Astrocyte of the hippocampus (primary cell): ENCODE measurements at places on chromosomes 5 and 9.

DNA sequence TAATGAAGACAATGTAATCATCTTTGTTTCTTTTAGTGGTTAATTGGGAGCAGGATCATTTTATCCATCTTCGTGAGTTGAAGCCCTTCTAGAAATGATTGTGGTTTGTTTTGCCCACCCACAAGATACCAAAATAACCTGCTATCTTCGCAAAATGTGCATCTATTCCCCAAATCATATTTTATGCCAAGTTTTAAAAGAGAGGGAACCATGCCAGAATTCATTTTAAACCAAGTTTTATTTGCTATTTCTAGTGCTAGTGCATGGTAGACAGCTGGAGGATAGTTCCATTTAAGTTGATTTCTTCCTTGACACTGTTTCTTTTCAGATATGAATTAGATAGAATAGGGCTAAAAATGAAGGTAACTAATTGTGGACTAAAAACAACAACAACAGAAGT, 104.2 kb downstream of the RAB3C start:
- DNase-seq = no peak

DNA sequence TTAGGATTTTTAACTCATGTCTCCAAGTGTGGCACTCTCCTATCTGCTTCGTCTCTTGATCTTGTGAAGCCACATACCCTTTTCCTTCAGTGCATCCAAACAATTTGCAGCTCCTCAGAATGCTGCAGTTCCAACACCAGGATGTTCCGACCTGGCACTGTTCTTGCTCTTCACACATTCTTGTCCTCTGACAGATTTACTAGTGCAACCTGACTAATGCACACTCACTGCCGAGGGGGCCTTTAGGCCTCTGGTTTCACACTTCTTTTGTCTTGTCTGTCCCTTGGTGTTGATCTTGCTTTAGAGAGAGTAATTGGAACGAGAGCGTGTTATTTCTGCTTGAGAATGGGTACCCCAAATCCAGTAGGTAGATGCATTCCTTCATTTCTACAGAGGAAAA, 15.0 kb downstream of the ARHGAP26 start:
- no peak for DNase-seq

GRCh38 chr5:90119531-90119971, 290.0 kb downstream of the CETN3 start:
- DNase-seq = no peak

- peak; percentile 37 for DNase-seq
These were observed 694 bp upstream of the PHPT1 start for GRCh38 chr9:136848393-136849037.

DNA sequence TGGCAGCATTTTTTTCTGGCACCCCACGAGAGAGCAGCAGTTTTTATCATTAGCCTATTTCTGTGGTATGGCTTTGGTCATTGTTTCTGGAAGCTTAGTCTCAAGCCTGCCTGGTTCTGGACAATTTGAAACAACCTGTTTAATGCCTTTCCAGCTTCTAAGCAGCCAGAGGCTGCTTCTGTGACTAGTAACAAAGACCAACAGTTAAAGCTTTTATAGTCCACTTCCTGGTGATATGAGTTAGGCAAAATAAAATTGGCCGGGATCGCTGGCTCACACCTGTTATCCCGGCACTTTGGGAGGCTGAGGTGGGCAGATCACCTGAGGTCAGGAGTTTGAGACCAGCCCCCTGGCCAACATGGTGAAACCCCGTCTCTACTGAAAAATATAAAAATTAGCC, 24.0 kb downstream of the LYRM7 start:
- no peak for DNase-seq

DNA sequence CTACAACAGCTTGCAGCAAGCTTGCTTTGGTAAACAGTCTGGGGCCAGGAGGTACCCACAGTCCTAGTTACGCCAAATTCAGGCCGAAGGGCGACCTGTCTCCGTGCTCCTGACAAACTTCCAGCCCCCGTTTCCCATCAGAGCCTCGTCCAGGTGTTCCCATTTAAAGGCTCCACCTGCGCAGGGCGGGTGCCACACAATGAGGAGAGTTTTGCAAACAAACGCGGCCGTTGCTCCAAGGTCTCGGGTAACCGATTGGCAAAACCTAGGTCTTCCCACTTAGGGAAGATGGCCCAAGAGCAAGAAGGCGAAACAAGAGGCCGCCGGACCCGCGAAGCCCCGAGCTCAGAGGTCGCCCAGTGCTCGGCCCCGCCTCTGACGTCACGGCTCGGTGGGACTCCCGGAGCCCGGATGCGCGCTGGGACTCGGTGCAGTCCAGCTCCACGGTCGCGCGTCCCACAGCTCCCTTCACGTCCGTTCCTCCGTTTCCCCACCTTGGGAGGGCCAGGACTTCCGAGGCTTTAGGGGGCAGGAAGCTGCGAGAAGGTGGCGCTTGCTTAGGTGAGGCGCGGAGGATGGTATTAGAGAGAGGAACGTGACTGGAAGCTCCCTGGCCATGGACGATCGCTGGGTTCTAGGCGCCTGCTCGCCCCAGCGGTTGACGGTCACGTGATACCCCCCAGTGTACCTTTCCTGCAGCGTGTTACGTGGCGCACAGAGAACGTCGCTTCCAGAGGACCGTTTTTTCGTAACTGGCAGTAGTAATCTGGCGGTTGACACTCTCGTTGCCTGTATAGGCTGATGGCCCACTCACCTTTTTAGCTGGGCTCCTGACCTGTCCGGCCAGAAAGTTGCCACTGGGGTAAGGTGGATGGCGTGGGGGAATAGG, 41.8 kb upstream of the KDM4C start:
- peak; percentile 33 for DNase-seq

DNA sequence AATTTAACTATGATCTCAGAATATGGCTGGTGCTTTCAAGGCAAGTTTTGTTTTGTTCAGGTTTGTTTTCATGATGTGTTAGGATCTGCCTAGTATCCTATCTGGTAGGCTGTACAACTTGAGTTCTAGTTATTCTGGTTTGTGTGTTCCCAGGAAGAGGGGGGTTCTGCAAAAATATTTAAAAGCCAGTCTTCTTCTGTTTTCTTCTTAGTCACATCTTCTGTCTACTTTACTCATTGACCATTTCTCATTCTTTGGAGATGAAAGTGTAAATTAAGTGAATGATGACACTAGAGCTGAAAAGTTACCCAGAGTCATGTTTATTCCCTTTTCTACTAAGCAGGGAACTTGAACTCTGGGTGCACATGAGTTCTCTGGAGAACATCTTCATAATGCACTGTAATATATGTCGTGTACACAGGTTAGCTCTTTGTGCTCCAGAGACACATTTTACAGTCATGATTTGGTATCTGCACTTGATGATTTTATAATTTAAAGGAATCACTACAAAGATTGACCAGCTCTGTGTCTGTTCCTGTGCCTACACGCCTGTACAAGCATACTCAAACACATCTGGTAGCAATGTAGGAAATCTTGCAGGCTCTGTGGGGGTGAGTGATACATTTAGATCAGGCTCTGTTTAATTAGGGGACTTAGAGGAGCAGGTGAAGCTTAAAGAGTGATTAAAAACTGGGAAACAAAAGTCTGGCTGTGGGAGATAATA, 5.0 kb downstream of the SMAD5 start:
- no peak for DNase-seq

- DNase-seq = no peak
These were observed 69.1 kb upstream of the PTCH1 start for GRCh38 chr9:95585824-95586223.

DNA sequence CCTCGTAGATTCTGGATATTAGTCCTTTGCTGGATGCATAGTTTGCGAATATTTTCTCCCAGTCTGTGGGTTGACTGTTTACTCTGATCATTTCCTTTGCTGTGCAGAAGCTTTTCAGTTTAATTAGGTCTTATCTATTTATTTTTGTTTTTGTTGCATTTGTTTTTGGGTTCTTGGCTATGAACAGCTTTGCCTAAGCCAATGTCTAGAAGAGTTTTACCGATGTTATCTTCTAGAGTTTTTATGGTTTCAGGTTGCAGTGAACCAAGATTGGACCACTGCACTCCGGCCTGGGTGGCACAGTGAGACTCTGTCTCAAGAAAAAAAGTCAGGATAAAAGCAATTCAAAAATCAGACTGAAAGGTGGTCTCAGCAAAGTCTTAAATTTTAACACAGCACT, 188.5 kb downstream of the EPB41L4A start:
- DNase-seq = no peak

DNA sequence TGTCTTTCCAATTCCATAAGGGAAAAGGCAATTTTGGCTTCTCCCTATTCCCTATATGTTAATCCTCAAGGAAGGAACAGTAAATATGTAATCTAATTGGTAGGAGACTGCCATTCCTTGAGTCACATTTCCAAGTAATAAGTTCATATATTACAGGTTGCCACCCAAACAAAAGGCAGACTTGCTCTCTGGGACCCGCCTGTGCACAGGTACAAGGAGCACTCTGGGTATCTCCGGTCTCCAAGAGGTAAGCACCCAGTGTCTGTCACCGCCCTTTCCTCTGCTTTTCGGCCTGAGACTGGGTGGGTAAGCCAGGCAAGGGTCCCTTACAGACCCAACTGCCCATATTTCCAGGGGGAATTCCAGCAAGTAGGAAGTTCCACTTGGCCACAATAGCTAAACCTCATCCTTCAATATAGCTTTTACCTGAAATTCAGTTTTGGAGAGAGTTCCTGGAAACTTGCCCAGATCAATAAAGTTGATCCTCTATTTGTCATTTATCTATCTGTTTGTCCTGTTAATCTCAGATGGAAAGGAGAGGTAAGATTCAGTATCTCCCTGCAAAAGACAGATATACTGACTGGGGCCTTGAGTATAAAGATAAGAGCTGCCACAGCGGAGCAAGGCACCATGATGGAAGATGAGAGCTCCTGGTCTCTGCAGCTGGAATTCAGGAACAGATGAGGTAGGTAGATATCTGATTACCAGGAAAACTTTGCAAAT, 81.8 kb downstream of the SUSD1 start:
- no peak for DNase-seq

DNA sequence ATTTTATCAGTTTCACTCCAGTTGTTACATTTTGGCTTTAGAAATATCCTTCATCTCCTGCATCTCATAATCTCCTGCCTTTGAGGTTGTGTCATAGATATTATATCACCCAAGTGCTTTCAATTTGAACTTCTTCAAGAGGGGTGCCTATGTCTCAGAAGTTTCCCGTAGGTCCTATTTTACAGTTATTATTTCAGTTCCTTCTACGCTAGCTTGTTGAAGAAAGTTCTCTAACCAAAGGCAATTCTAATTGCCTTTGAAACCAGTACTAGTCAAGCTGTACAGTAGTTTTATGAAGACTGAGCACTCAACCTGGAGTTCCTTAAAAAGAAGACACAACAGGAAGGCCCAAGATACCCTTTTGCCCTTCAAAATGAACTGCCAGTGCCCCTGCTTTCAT, 116.4 kb downstream of the ZCCHC7 start:
- no peak for DNase-seq

GRCh38 chr5:107090506-107090905, 580.2 kb downstream of the EFNA5 start:
- DNase-seq = no peak

DNA sequence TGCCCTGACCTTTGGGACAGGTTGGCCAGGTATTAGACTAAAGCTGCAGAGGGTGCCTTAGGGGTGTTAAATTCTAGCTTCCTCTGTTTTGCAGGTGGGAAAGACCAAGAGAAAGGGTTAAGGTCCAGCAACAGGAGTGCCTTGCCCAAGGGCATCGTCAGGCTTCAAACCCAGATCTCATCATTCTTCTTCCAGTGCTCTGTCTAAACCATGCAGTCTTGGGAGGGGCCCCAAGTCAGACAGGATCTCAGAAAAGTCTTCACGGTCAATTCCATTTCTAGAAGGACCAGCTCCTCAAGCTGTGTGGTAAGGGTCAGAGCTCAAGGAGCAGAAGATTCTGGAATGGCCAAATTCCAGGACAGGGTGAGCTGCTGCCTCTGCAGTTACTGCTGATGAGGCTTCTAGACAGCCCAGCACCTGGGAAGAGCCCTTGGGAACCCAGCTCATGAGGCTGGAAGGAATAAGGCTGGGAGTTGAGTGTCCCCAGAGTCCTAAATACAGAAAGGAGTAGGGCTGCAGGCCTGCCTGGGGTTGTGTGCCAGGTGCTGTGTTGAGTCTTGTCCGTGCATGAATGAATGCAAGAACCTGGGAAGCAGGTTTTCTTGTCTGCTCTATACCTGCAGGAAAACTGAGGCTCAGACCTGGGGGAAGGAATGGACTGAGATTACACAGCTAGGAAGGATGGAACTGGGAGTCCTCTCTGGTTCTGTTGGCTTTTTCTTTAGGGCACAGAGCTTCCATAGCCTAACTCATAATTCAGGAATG, 69.3 kb downstream of the WWC1 start:
- no peak for DNase-seq

- no peak for DNase-seq
These were observed 140.9 kb upstream of the PIK3R1 start for GRCh38 chr5:68074633-68075032.

- DNase-seq = no peak
These were observed 25.5 kb downstream of the CNTLN start for GRCh38 chr9:17160327-17160726.

GRCh38 chr5:102481054-102481715, 17.6 kb downstream of the SLCO6A1 start:
- DNase-seq = peak; percentile 64

DNA sequence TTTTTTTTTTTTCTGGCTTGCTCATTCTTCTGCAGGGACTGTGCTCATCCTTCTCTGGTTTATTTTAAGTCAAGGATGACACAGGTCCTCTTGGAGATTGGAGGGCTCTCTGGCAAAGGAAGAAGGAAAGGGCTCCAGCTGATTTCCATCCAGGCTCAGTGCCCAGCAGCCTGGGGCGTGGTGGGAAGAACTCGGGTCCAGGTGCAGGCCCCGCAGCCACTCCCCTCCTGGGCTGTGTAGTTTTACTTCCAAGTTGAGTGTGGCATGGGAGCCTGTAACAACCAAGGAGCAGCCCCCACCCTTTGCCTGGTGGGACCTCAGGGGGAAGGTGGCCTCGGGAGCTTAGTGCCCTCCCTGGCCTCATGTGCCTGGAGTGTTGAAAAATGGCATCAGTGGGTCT, 58.9 kb downstream of the ANKRD33B start:
- DNase-seq = no peak

- no peak for DNase-seq
These were observed 114.4 kb downstream of the ANKRD18B start for GRCh38 chr9:33638391-33638915.

GRCh38 chr9:34456746-34457145, 1.6 kb downstream of the FAM219A start:
- no peak for DNase-seq

DNA sequence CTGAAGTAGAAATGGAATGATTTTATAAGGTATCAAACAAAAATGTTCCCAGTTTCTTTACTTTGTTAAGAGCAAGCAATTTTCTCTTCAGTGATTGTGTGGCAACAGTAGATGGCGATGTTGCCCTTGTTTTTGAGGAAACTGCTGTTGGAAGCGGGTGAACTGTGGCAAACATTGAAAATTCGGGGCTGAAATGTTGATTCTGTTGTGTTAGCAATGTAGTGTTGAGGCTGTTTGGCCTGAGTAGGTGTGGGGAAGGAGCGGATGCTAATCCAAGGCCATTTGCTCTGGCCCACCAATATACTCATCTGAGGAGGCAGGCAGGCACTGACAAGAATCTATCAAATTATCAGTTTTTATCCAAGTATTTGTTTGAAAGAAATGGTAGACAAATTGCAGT, 129.8 kb downstream of the SLC12A2 start:
- DNase-seq = peak; percentile 86

DNA sequence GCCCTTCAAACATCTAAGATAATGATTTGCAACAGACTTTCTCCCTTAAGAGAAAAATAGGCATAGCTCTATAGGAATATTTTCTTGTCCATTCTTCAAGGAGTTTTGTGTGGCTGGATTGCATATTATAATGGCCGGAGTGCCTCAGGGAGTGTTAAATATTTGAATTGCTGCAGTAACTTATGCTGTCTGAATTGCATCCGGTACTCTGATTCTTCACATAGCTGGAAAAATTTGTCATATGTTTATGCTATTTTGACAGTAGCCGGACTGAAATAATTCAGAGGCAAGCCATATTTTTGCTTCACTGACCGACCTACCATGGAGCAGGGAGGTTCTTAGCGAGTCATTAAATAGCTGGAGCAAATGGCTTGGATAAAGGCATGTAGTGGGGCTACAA, 621.0 kb downstream of the ACTL7B start:
- DNase-seq = no peak
